ENCODE measurements at places on chromosomes 12 and 14.

- DNase-seq: no peak
Observed at GRCh38 chr14:58765418-58765831, 127.7 kb downstream of the DACT1 start.

DNA sequence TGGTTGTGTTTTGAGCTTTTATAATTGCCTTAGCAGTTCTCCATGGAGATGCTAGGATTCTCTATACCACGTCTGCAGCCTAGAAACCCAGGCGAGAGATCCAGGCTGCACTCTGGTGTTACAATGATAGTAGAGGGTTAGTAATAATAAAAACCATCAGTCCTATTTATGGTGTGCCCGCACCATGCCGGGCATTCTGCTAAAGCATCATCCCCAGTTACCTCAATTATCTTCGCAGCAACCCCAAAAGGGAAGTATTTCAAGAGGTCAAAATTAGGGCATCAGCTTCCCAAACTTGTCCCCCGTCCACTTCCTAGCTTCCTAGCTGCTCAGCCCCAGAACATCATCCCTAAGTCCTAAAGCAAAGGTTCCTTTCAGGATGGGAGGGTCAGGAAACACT, 3.2 kb downstream of the SYNE3 start:
- DNase-seq: no peak

DNA sequence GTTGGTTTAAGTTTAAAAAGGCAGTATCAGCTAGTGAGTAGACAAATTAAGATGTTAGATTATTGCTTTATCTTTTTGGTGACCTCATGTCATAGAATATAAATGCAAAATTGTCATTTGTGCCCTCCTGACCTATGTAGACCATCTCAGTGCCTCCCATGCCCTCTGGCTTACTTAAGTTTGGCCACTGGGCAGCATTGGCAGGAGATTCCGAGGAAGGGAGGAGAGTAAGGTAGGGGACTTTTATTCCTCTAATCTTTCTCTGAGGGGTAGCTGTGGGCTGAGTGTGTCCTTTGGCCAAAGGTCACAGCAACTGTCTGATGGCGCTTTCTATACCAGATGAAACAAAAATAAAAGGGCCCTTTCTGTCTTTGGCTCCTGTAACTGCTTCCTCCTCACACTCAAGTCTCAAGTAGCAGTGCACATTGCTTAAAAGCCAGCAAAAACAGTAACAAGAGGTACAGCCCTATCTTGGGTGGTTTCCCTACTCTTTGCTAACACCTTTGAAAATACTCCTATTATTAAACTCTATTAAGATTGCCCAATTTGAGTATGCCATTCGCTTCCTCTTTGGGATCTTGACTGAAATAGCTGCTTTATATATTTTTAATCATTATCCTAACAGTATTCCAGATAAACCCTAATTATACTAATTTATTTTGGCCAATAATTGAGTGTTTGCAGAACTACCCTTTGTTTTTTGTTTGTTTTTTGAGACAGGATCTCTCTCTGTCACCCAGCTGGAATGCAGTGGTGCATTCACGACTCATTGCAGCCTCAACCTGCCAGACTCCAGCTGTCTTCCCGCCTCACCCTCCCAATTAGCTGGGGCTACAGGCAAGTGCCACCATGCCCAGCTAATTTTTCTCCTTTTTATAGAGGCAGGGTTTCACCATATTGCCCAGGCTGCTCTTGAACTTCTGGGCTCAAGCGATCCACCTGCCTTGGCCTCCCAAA, 56.5 kb upstream of the KCNH3 start:
- DNase-seq: peak; percentile 66

DNA sequence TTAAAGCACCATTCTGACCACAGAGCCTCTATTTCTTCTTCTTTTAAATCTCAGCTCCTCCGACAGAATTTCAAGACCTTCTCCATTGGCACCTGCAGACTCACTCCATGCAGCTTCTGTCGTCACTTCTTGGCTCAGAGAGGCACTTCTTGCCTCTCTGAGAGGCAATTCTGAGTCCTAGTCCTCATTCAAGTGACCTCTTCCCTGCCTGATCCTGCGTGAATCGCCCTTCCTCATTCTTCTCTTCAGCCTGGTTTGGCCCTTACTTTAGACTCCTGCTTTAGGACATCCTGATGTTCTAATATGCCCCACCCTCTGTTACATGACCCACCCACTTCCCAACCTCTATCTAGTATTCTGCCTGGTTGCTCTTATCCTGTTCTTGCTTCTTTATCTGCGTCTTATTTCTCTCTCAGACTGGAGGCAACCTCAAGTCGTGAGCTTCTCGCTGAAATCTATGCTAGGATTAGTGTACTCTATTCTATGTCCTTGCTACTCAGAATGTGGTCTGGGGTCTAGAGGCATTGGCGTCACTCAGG, 55.6 kb upstream of the CISTR start:
- no peak for DNase-seq

DNA sequence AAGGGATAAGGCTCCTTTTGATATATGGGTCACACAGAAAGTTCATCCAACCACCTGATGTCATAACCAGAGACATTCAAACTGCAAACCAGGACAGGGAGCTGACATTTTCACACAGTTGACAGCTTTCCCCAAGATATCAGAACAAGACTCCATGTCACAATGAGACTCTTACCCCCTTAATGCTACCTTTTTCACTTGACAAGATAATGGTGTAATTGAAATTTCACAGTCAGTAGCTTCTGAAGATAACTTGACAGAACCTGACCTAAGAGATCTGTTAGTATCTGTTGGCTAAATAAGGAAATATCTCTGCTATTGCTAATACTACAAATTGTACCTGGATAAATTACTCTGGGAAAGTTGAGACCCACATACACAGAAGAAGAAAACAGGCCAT, 187.3 kb downstream of the C12orf50 start:
- DNase-seq: no peak

All from LHCN-M2 (cell line).